ENCODE measurements at places on chromosomes 4 and X.

- DNase-seq, result no peak
These were observed 8.5 kb upstream of the HGFAC start for GRCh38 chr4:3433138-3433869.

DNA sequence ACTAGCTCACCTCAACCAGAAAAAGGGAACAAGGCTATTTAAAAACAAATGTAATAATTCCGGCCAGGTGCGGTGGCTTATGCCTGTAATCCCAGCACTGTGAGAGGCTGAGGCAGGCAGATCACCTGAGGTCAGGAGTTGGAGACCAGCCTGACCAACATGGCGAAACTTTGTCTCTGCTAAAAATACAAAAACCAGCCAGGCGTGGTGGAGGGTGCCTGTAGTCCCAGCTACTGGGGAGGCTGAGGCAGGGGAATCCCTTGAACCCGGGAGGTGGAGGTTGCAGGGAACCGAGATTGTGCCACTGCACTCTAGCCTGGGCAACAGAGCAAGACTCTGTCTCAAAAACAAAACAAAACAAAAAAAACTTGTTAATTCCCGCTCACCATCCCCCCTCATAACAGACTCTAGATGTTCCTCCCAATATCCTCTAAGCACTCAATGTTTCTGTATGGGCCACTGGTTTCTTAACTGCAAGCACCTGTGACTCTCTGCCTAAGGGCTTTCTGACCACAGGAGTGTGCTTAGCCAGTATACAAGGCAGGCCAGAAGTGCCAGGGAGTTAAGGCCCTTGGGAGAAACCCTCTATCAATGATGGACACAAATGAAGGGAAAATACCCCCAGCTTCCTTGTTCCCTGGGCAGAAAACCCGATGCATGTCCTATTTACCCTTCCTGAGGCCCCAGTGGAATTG, 21.0 kb upstream of the THOC2 start:
- no peak for DNase-seq

DNA sequence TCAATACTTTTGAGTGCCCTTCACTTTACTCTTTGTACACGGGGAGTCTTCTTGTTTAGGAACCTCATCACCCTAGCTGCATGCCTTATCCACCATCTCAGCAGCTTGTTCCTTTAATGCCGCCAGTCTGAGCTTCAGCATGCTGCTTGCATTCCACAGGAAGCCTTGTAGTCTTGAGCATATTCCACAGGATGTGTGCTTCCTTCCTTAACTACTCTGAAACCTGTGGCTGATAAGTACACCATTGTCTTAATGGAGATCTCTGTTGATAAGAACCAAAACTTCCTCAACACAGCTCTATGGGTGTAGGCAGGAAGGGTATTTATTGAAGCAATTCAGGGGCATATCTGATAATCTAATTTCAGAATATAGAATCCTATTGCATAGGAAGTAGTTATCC, 24.4 kb upstream of the CCNI start:
- DNase-seq, result no peak

DNA sequence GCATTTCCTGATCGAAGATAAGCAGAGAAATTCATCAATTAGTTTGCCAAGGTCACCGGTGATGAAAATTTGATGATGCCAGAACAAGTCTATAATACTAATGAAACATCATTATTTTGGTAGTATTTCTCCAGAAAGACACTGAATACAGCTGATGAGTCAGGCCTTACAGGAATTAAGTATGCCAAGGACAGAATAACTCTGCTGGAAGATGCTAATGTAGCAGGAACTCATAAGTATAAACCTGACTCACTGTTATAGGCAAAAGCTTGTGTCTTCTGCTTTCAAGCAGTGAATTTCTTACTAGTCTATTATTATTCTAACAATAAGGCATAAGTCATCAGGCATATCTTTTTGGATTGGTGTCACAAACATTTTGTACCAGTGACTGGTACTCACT, 1825.1 kb upstream of the IGFBP7 start:
- DNase-seq, result no peak

GRCh38 chrX:47218920-47219815, 687 bp downstream of the CDK16 start:
- DNase-seq, result peak; percentile 18

- DNase-seq, result no peak
These were observed 17.0 kb downstream of the PRSS12 start for GRCh38 chr4:118335774-118336173.

DNA sequence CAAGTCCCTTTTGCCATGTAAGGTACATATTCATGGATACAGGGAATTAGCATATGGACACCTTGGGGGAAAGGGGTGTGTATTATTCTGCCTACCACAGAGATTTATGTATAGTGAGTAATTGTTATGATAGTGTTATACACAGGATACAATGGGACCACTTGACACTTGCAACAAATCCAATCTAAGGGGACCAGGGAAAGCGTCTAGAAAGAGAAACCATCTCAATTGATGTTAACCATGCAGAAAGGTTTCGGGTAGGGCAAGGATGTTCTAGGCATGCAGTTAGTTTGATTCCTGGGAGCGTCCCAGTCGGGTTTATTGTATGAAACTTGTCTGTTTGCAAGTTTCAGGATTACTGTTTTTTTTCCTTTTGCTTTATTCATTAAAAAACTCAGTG, 34.2 kb downstream of the MMRN1 start:
- DNase-seq, result no peak

GRCh38 chrX:74325130-74326059, 21.4 kb downstream of the ZCCHC13 start:
- DNase-seq, result no peak

GRCh38 chrX:103120748-103121147, 27.8 kb upstream of the NXF3 start:
- no peak for DNase-seq

DNA sequence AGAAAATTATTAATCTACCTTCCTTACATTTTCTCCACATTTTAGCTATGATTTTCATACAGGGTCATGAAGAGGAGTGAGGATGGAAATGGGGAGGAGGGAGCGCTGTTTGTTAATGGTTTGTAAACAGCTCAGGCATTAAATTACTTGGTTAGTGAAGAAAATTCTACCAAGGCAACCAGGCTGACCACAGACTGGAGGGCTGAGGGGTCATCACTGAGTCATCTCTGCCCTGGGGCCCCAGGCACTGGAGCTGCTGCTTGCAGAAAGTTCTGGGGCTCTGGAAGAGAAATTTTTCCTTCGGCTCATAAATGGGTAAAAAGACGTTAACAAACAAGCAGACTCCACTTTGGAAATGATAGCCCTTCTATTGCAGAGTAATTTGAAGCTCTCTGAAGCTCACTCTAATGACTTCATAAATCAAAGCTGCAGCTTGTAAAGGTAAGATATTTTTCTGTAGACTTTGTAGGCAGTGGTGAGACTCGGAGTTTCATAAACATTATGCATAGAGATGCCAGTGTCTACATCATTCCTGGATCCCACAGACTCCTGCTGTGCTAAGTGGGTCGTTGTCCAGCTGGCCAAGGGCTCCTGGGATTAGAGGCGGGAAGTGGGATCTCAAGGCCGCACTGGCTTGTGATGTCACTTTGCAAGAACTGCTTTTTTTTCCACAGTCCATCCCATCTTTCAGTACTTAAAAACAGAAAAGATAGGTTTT, 159.6 kb downstream of the PTTG2 start:
- no peak for DNase-seq

DNA sequence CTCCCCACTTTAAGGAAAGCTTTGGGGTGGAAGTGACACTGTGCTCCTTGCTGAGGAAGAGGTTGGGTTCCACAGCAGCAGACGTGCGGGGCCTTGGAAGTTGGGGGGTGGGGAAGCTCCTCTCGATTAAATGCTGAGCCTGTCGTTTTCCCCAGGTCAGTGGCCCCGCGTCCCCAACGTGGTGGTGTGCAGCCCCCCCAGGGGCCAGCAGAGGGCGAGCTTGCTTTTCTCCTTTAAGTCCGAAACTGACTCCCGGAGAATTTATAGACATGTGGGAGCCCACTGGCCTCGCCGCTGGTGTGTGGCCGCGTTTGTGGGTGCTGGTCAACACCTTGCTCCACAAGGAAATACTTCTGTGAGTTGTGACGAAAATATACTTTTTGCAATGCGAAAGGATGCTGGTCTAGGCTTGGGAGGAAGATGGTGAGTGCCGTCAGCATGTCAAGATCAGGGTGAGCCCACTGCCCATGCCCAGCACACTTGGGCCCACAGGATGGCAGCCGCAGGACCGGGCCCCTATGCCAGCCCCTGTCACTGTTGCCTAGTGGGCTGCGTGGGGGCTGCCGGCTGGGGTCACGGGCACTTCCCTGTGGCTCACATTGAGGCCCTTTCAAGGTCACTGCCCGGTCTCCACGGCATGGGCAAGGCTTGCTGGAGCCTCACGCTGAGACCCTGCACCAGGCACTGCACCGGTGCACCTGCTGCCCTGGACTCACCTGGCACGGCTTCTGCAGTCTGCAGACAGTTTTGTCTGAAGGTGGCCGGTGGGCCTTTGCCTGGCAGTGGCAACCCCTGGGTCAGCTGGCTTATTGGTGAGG, 9.4 kb downstream of the UVSSA start:
- DNase-seq, result no peak

DNA sequence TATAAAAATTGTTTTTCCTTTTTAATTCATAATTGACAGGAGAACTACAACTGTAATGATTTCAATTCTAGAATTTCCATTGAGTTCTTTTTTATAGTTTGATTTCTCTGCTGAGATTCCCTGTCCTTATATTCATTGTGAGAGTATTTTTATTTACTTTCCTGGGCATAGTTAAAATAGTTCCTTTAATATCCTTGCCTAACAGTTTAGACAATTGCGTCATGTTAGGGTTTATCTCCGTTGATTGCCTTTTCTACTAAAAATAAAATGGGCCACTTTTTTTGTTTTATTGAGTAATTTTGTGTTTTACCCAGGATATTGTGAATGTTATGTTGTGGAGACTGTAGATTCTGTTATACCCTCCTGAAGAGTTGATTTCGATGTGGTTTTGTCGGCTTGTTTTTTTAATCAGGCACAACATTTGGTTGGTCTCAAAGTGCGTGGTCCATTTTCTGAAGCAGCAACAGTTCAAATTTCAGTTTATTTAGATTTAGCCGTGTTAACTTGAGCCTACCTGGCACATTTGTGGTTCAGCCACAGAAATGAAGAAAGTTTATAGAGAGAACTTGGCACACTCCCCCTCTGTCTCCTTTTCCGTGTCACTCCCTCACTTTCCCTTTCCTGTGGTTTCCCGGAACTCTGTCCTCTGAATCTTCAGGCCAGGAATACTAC, 16.0 kb upstream of the PRRG1 start:
- DNase-seq, result no peak

DNA sequence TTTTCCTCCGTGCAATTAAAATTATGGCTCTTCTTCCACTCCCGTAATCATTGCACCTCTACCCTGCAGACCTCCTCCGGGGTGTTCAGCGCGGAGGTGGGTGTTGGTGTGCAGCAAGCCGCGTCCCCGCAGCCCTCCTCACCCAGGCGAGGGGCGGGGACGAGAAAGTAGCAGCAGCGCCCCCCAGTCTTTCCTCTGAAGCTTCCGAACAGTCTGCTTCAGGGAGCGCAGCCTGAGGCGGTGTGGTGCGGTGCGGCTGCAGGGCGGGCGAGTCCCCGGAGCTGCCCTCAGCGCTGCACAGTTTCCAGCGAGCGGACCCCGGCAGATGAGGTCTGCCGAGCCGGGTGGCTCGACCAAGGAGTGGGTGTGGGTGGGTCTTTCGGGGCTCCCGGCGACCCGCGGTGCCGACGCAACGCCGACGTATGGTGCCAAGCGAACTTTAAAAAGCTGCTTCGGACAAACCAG, at the start of gene FRAS1:
Gene FRAS1 (plus strand): TSS at position 189 of the 465 bp plus-strand sequence. CDS start 687 bp downstream, outside the sequence.
- no peak for DNase-seq

Data from stimulated activated CD4-positive, alpha-beta T cell treated with anti-CD3 and anti-CD28 coated beads, Interleukin-1b, Interleukin-23, amount 100 ng/mL, for 1 hour (primary cell).